ENCODE measurements at places on chromosomes 11 and 22. TPM values are rescaled to one million over a fixed set of nuclear protein-coding genes. Genes with fewer than 3 reads are reported as not detected.

GRCh38 chr22:49712195-49712791 is 115.4 kb downstream of the BRD1 start:
- peak; percentile 34 for DNase-seq

DNA sequence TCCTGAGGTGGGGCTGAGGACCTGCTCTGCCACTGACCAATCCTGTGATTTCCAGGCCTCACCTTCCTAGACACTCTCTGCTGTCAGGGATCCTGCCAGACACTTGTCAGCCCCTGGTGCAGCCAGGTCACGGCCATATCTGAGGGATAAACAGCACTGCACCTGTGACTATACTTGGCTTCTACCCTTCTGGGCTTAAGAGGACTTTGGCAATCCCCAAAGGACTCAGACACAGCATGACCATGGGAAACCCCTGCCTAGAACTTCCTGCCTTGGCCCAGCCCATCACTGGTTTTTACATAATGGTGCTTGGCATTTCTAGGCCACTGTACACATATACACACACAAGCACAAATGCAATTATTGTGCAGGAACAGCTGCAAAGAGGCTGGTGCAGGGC is 11.6 kb upstream of the OLFML1 start:
- no peak for DNase-seq

- DNase-seq: no peak
Observed at GRCh38 chr11:97259434-97259833, 869.6 kb downstream of the JRKL start.

DNA sequence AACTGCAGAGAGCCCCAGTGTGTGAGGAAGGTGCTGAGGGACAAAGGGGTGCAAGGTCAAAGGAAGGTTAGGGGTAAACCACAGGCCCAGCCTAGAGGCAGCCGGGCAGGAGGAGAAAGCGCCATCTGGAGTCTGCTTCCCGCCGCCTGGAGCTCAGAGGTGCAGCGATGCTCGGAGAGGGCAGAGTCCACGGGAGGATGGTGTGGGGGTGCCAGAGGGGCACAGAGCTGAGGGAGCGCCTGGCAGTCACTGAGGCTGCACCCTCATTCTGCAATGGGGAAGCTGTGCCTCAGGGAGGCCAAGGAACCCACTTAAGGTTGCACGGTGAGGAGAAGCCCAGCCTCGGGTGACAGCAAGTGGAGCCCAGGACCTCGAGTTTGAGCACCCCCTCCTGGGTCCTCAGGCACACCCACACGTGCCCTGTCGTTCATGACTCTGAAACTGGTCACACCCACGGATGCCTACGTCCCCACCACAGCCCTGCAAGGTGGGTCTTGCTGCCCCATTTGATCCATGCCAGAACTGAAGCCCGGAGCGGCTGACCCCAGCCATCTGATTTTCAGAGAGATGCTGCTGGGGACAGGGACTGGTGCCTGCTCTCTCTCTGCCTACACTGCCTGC is 1.6 kb downstream of the IL2RB start:
- peak; percentile 56 for DNase-seq

- DNase-seq: peak; percentile 12
Observed at GRCh38 chr11:71425860-71426259, 22.3 kb downstream of the DHCR7 start.

- DNase-seq: peak; percentile 41
Observed at GRCh38 chr11:77411137-77411707, 62.7 kb downstream of the PAK1 start.

DEUP1 gene
- not detected for total RNA-seq

CCDC82 gene
- 32.1 TPM for total RNA-seq

ASPHD2 gene
- total RNA-seq: 10.2 TPM

TUB gene
- 0.33 TPM for total RNA-seq

KCNJ1 gene
- not detected for total RNA-seq

APOC3 gene
- not detected for total RNA-seq

HBE1 gene
- not detected for total RNA-seq

ACR gene
- total RNA-seq: not detected
